ENCODE measurements at places on chromosomes 11 and 22.

DNA sequence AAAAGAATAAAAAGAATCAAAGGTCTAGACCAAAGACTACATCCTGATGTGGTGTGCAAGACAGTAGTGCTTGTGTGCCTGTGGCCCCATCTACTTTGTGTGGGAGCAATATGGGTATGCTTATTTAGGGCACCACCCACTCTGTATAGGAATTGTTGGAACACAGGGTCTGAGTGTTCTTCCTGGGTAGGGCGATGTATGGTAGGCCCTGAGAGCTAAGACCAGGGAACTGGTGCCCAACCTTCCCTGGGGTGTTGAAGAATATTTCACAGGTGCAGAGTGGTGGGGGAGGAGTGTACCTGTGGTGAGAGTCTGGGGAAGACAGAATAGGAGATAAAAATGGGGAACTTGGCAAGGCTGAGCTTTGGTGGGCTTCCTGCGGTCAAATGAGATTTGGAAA, 41.9 kb downstream of the MICAL2 start:
- no peak for DNase-seq

DNA sequence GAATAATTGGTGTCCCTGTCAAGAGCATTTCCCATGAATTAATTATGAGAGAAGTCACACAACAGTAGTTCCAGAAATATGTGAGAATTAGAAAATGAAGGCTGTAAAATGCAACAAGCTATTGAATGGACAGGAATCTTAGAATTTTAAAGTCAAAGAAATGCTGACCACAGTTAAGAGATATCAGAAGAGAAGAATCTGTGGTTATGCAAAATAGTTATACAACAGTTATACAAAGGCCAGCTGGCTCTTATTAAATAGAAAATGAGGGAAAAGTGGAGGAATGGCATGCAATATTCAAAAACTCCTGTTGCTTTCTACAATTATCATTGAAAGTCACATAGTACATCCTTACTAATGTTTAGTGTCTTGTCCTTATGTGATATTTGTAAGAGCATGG, 27.4 kb downstream of the CASP12 start:
- DNase-seq = no peak

GRCh38 chr11:72038491-72038890, 39.8 kb downstream of the IL18BP start:
- peak; percentile 17 for DNase-seq

GRCh38 chr11:74327076-74327475, 15.6 kb upstream of the P4HA3 start:
- DNase-seq = no peak

- DNase-seq = no peak
These were observed 71.5 kb upstream of the USP47 start for GRCh38 chr11:11770296-11770695.

DNA sequence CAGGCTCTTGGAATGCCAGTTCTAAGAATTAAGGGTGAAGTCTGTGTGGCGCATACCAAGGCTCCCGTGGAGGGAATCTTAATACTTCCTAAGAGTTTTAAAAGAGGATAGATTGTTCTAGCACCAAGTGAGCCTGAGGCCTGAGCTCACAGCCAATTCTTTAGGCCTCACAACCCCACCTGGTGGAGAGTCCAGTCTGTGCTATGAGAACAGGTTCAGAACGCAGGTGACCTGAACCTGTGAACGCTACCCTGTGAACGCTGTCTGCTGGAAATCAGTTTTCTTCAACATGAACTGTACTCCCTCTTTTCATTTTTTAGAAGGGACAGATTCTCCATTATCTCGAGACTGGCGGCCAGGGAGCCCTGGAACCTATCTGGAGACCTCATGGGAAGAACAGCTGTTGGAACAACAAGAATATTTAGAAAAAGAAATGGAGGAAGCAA, 43.2 kb upstream of the DLAT start:
- peak; percentile 80 for DNase-seq
